IMR-90 (cell line): ENCODE measurements at places on chromosomes 7 and 10. TPM values are rescaled to one million over a fixed set of nuclear protein-coding genes. Genes with fewer than 3 reads are reported as not detected.

DNA sequence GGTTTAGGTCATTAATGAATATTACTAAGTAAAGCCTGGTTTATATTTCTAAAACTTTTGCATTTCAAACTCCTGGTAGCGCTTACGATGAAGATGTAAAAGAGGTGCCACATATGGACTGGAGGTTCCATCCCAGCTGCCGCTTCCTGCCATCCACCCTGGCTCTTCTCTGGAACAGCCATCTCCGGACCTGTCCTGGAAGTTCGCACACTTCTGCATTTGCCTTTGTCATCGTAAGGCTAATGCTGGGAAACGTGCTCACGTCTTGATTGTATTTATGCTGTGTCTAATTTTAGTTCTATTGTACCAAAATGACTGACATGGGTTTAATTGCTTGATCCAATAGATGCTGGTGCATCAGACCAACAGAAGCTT lies 103.1 kb downstream of the HIPK2 start:
- DNase-seq, result no peak
- no peak overlapping the region for H3K4me3 ChIP-seq
- H3K4me1 ChIP-seq, result peaks cover 20% of the 10 kb centered on the region

DNA sequence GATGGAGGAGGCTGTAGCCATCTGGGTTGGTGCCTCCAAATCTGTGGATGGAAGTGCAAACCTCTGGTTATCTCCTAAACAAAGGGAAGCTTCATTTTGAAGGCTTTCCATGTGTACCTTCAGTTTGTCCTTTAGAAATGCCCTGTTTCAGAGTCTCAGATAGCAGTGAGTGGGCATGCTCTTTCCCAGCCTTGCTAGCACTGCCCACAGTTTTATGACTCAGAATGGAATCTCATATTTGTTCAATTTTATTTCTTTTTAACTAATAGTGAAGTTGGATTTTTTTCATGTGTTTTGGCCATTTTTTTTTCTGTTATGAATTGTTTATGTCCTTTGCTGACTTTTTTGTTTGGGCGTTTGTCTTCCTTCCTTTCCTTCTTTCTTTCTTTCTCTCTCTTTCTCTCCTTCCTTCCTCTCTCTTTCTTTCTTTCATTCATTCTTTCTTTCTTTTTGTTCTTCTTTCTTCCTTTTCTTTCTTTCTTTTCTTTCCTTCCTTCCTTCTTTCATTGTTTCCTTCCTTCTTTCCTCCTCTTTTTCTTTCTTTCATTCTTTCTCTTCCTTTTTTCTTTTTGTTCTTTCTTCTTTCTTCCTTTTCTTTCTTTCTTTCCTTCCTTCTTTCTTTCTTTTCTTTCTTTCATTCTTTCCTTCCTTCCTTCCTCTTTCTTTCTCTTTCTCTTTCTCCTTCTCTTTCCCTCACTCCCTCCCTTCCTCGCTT lies 25.6 kb downstream of the PRF1 start:
- peak; percentile 27 for DNase-seq
- peaks cover 5% of the 10 kb centered on the region for H3K27me3 ChIP-seq
- H3K36me3 ChIP-seq, result no peaks in the 10 kb centered on the region
- H3K4me3 ChIP-seq, result no peak overlapping the region

- no peak overlapping the region for H3K4me3 ChIP-seq
- H3K27me3 ChIP-seq, result no peaks in the 10 kb centered on the region
- DNase-seq, result peak; percentile 1
- H3K4me1 ChIP-seq, result no peaks in the 10 kb centered on the region
Observed at GRCh38 chr10:53403688-53404087, 631.1 kb upstream of the MBL2 start.

IQCE gene
- 5.0 and 6.7 TPM in 2 replicates for total RNA-seq

GRCh38 chr7:28674359-28674782 lies 262.1 kb downstream of the CREB5 start:
- H3K4me1 ChIP-seq, result no peaks in the 10 kb centered on the region
- H3K27me3 ChIP-seq, result no peaks in the 10 kb centered on the region
- no peak overlapping the region for H3K4me3 ChIP-seq
- H3K36me3 ChIP-seq, result no peaks in the 10 kb centered on the region

DNA sequence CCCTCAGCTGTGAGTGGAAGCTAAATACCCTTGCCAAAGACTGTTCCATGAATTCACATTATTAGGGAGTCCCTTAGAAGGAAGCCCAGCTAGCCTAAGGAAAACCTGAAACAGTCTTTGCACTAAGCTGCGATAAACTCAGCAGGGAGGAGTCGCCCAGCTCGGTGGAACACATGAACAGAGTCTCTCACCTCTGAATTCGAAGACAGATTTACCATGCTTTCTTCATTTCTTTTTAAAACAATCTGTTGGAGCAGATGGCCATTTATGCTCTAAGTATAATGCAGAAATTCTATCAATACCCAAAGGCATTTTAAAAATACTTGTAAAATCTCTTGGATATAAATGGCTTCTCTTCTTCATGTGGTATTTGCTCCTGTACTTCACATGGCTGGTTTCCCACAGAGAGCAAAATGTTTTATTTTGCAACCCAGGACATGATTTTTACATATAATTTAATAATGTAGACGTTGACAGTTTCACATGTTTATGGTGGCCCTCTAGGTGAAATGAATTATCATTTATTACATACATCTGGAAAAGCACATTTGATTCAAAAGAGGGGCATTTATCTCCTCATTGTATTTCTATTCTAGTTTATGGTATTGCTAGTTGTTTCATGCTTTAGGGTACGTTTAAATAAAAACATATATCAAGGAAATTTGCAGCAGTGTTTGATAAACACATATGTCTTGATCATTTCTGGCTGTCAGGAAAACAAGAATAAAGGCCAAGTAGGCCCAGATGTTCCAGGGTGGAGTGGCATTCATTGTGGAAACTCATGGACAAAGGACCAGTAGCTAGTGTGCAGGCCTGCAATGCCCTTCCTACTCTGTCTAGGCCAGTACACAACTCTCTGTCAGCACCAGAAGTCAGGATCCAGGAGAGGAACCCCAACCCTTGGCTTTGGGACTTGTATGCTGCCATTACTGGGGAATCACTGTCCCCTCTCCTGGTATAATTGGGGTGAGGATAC lies 52.2 kb downstream of the LRGUK start:
- H3K27me3 ChIP-seq, result no peaks in the 10 kb centered on the region
- no peaks in the 10 kb centered on the region for H3K4me1 ChIP-seq
- H3K27ac ChIP-seq, result no peak overlapping the region
- H3K4me3 ChIP-seq, result no peak overlapping the region
- H3K36me3 ChIP-seq, result no peaks in the 10 kb centered on the region
- no peak for DNase-seq

GRCh38 chr10:93186653-93187052 lies 113.0 kb downstream of the CYP26A1 start:
- H3K4me1 ChIP-seq, result no peaks in the 10 kb centered on the region
- no peak overlapping the region for H3K4me3 ChIP-seq
- H3K27ac ChIP-seq, result no peak overlapping the region
- DNase-seq, result no peak
- peaks cover 12% of the 10 kb centered on the region for H3K27me3 ChIP-seq

- H3K4me1 ChIP-seq, result no peaks in the 10 kb centered on the region
- H3K4me3 ChIP-seq, result no peak overlapping the region
- no peaks in the 10 kb centered on the region for H3K27me3 ChIP-seq
- no peak for DNase-seq
- no peaks in the 10 kb centered on the region for H3K36me3 ChIP-seq
Observed at GRCh38 chr7:42722716-42723115, 189.2 kb downstream of the C7orf25 start.

DNA sequence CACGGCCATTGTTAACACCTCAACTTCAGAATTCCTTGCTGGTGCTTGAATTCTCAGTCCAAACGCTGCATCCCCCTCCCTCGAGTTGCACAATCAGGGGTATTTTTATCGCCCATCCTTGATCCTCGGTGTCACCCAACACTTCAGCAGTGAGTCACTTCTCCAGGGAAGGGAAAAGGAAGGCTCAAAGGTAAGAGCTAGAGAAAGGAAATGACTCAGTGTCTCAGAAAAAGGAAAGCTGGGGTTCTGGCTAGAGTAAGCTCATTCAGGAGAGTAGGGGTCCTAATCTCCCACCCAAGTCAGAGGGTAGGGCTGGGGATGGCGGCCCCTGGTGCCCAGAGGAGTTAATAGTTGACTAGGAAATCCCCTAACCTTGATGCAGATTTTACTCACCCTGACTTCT lies 39.8 kb upstream of the TRIM8 start:
- peaks cover 17% of the 10 kb centered on the region for H3K36me3 ChIP-seq
- peak; percentile 92 for DNase-seq
- no peaks in the 10 kb centered on the region for H3K27me3 ChIP-seq

CACNA2D1 gene
- total RNA-seq, result 21.9 and 32.2 TPM in 2 replicates

HABP2 gene
- not detected in 2 replicates for total RNA-seq

DCLRE1A gene
- 6.3 and 7.8 TPM in 2 replicates for total RNA-seq

DNA sequence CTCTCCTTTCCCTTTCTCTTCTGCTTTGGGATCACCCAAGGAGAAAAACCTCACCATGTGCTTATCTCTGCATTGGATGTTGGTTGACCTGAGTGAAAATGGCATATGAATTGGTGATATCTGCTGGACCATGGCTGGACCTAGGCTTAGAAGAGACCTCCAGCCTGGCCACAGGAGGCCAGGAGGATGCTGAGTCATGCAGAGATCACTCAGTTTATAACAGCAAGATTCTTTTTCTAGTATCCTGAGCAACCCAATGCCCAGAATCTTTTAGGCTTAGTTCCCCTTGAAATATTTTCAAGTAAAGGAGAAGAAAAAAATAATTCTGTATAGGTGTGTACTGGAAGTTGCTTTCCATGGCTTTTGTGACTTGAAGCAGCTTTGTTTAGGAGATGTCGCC lies 236.3 kb downstream of the KLF6 start:
- peaks cover 10% of the 10 kb centered on the region for H3K4me1 ChIP-seq
- no peaks in the 10 kb centered on the region for H3K27me3 ChIP-seq
- H3K36me3 ChIP-seq, result no peaks in the 10 kb centered on the region
- H3K4me3 ChIP-seq, result no peak overlapping the region
- DNase-seq, result peak; percentile 47

GRCh38 chr10:122172361-122173008 lies 98.6 kb upstream of the BTBD16 start:
- no peaks in the 10 kb centered on the region for H3K36me3 ChIP-seq
- no peak overlapping the region for H3K4me3 ChIP-seq
- H3K27ac ChIP-seq, result no peak overlapping the region
- no peak for DNase-seq
- H3K4me1 ChIP-seq, result peaks cover 5% of the 10 kb centered on the region

DNA sequence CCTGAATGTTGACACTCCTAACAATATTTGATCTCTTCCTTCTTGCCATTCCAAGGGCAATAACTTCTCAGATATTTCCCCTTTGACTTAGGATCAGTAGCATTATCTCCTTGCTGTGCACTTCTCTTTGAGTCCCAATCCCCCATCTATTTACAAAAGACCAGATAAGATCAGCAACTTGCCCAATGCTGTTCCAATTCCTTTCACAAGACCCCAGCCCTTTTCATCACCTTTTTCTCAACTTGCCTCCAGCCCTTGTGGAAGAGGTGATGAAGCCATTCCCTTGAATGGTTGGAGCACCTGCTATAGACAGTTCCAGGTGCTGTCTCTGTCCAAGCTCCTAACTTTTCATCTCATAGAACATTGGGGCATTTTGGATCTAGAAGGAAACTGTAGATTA lies 51.1 kb upstream of the ARID5B start:
- no peak for DNase-seq
- H3K27me3 ChIP-seq, result no peaks in the 10 kb centered on the region
- H3K4me3 ChIP-seq, result no peak overlapping the region
- H3K36me3 ChIP-seq, result no peaks in the 10 kb centered on the region

DNA sequence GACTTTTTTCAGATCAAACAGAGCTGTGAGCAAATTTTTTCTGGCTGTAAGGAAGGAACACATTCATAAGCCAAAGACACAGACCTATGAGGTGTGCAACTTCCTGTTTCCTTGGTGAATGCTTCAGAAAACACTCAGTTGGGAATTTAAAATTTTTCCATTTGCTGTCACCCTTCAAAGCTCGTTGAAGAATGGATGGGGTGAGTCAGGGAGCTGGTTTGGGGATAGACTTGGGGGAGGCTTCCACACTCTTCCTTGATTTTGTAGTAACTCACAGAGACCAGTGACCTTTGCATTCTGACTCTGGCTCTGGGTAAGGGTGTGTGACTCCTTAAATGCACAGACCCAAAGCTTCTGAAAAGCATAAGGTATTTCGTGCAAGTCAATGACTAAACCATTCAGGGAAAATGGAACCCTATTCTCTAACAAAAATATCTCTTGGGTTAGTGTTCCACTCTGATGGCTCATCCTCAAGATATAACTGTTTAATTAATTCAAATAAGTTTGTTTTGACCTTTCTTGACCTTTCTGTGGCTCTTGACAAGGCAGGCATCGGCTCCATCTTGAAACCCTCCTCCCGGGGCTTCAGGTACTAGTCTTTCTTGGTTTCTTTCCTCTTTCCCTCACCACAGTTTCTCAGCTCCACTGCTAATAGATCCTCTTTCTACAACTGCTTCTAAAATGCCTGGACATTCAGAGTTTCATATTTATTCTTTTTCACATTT lies 227.8 kb upstream of the INHBA start:
- no peaks in the 10 kb centered on the region for H3K36me3 ChIP-seq
- H3K4me1 ChIP-seq, result peaks cover 13% of the 10 kb centered on the region
- H3K4me3 ChIP-seq, result no peak overlapping the region
- no peaks in the 10 kb centered on the region for H3K27me3 ChIP-seq
- H3K27ac ChIP-seq, result peak overlapping the region; percentile 17; the same call in 1 of the 2 replicates

KCNIP2 gene
- total RNA-seq, result under 0.01 TPM in 1 of 2 replicates, not detected in the other

DNA sequence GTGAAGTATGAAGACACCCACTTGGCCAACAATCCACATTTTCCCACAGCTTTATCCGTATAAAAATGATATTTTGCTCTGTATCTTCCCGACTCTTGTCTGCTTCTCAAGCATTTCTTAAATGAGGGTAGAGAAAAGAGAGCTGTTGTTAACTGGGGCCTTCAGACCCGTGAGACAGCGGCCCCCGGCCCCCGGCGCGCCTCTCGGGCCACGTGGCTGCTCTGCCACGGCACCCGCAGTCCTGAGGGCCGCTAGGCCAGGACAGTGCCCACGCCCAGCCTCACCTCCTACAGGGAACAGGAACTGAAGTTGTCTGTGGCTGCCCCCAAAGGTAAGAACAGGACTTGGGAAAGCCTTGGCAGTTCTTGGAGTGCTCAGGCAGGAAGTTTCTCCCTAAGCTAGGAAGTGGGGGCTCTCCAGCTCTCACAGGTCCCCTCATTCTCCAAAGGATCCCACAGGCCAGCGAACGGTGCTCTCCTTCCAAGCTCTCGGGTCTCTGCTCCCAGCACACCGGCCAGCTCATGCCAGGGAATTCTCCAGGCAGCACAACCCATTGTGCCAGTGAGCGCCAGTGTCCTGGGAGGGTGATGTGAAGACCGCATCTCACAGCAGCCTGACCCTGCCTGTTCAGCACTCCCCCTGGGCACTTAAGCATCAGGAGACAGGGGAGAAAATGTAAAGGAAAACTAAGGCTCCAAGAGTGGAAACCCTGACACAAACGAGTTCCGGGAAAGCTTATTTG lies 230.3 kb upstream of the PFKP start:
- no peaks in the 10 kb centered on the region for H3K27me3 ChIP-seq
- H3K4me1 ChIP-seq, result no peaks in the 10 kb centered on the region; the same call in 1 of the 2 replicates
- no peak overlapping the region for H3K4me3 ChIP-seq

- H3K27me3 ChIP-seq, result no peaks in the 10 kb centered on the region; the same call in 1 of the 2 replicates
- no peaks in the 10 kb centered on the region for H3K4me1 ChIP-seq
- no peak for DNase-seq
- H3K4me3 ChIP-seq, result no peak overlapping the region
Observed at GRCh38 chr7:391961-392524, 102.1 kb downstream of the FOXL3 start.

- H3K27ac ChIP-seq, result no peak overlapping the region
- H3K4me1 ChIP-seq, result peaks cover 5% of the 10 kb centered on the region
- no peak overlapping the region for H3K4me3 ChIP-seq
Observed at GRCh38 chr10:51718804-51719291, 19.5 kb upstream of the CSTF2T start.
